ENCODE measurements at places on chromosomes 16 and 17.

DNA sequence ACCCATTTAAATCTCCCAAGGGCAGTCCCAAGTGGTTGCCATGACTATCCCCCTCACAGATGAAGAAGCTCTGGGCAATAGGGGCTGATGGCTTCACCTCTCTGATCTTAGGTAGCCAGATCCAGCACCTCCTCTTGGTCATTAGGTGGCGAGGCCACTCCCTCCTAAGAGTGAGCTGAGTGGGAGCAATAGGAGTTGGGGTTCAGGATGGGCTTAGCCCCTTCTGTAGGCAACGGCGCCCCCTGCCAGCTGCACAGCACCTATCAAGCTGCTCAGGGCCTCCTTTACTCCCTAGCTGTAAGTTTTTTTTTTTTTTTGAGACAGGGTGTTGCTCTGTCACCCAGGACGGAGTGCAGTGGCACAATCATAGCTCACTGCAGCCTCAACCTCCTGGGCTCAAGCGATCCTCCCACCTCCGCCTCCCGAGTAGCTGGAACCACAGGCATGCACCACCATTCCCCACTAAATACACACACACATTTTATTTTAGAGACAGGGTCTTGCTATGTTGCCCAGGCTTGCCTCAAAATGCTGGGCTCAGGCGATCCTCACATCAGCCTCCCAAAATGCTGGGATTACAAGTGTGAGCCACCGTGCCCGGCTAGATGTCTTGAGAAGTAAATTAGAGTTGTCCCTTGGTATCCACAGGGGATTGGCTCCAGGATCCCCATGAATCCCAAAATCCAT, 3.5 kb upstream of the RRAD start:
- DNase-seq, result no peak

GRCh38 chr17:83051396-83052240, 27.8 kb upstream of the METRNL start:
- peak; percentile 97 for DNase-seq

GRCh38 chr16:87317750-87318644, 805 bp upstream of the C16orf95 start:
- no peak for DNase-seq

GRCh38 chr17:43822570-43823190, 10.3 kb downstream of the MPP3 start:
- DNase-seq, result no peak

- DNase-seq, result no peak
Measured at GRCh38 chr16:78939597-78939996, 660.9 kb downstream of the MAF start.

GRCh38 chr17:73231395-73231794, 30.3 kb downstream of the CPSF4L start:
- no peak for DNase-seq

Measured in HCT116 (cell line).